Vein endothelial cell (primary cell): ENCODE measurements at places on chromosomes 1 and 21. TPM values are rescaled to one million over a fixed set of nuclear protein-coding genes. Genes with fewer than 3 reads are reported as not detected.

The SFPQ gene
- 279 and 286 TPM in 2 replicates for total RNA-seq

The ALG14 gene
- 1.3 and 2.0 TPM in 2 replicates for total RNA-seq

The MYCL gene
- 2.1 and 2.9 TPM in 2 replicates for total RNA-seq

The SLC2A5 gene
- total RNA-seq = under 0.01 and 0.33 TPM in 2 replicates

The NHLH1 gene
- 0.19 and 0.33 TPM in 2 replicates for total RNA-seq

The CAPN2 gene
- 291 and 376 TPM in 2 replicates for total RNA-seq

The CTTNBP2NL gene
- 46.6 and 50.6 TPM in 2 replicates for total RNA-seq

The FCGR2B gene
- total RNA-seq = not detected in 2 replicates

The UBL4B gene
- not detected in 2 replicates for total RNA-seq

The CAPZA1 gene
- 188 and 244 TPM in 2 replicates for total RNA-seq

The GRIK3 gene
- total RNA-seq = not detected in 2 replicates

The PLA2G2A gene
- not detected in 2 replicates for total RNA-seq

The ANKRD34A gene
- 0.19 and 0.33 TPM in 2 replicates for total RNA-seq

The KRTAP11-1 gene
- total RNA-seq = not detected in 2 replicates

The CAPN9 gene
- not detected in 2 replicates for total RNA-seq

The CD1D gene
- under 0.01 and 0.10 TPM in 2 replicates for total RNA-seq

The LCE1F gene
- not detected in 2 replicates for total RNA-seq

The SLAMF9 gene
- not detected in 2 replicates for total RNA-seq

The CYB561D1 gene
- total RNA-seq = 6.5 and 7.8 TPM in 2 replicates

The MAEL gene
- total RNA-seq = 0.33 and 0.67 TPM in 2 replicates

The KLF18 gene
- total RNA-seq = not detected in 2 replicates

The SLAMF8 gene
- not detected in 2 replicates for total RNA-seq

The NPR1 gene
- total RNA-seq = 7.2 and 11.7 TPM in 2 replicates

The PKLR gene
- not detected in 2 replicates for total RNA-seq

The FASLG gene
- not detected in 2 replicates for total RNA-seq

The LENEP gene
- 0.67 and 1.3 TPM in 2 replicates for total RNA-seq

The HTR6 gene
- under 0.01 TPM in 1 of 2 replicates, not detected in the other for total RNA-seq
